CD4-positive, alpha-beta T cell treated with Interleukin-4 for 4 hours (primary cell): ENCODE measurements at places on chromosomes 12 and 14.

DNA sequence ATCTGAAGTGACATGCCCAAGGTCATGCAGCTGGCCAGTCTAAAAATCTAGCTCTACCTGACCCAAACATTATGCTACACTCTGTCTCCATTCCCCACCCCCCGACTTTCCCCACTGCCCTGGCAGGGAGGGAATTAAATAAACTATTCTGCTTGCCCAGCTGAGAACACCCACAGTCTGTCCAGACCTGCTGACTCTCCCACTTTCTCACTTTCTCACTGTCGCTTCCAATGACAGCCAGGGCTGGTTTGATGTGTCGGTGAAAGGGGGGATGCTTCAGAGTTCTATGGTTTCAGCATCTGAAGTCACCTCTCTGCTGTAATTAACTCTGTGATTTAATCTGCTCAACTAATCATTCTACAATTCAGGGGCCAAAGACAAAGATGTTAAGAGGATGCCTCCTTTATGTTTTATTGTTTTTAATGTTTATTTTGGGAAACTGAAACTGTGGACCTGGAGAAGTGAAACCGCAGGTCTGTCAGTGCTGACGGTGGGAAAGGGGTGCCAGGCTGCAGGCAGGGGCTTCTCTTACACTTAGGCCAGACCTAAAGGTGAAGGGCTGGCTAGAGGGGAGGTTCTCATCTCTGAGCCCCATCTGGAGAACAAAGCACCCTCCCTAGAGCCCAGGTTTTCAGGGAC lies 8.1 kb upstream of the MSI1 start:
- no peak for DNase-seq

DNA sequence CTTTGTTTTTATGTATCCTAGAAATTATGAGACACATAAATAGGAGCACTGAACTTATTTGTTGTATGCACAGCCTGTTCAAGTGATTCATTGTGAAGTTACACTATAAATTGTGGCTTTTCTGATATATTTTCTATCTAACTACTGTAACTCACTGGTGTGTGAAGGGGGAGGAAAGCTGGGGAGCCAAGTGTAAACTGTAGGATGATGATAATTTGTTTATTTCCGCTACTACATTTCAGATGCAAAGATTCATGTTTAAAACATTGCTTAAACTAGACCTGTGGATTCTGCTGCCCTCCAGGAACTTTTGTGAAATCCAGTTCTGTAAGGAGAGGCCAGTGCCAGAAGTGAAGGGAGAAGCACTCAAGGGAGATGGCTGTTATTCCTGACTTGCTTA lies 3.3 kb downstream of the TMTC2 start:
- no peak for DNase-seq

DNA sequence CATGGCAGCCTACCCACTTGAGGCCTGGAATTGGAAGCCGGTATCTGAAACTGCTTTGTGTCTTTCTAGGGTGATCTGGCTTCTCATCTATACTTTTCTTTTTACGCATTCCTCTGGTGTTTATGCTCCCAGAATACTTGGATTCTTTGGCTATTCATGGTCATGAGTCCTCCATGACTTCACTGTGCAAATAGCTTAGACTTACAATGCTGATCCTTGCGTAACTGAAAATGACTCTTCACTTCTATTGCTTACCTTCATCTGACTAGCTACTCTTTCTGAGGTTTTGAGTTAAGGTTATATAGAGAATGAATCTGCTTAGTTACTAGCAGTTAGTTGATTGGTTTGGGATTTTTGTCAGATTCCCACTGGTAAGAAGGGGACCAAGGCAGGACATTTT lies 121.7 kb upstream of the NOVA1 start:
- DNase-seq: no peak

DNA sequence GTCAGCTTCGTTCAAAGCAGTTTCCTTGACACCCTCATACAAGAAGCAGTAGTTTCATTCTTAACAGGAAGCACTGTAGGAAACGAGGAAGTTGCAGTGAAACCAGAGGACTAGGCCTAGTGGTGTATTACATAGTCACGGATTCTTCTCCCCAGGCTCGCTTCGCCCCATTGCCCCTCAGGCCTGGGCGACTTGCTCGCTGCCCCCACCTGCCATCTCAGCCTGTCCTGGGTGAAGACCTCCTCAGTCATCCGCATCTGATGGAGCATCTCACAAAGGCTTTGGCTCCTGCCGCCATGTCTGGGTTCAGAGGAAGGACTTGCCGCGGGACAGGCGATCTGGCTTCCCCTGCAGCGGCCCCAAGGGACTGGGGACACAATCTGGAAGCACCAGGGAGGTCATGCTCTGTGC lies 93.5 kb downstream of the LMNTD1 start:
- DNase-seq: no peak

GRCh38 chr14:61284001-61284400 lies 2.9 kb upstream of the TMEM30B start:
- no peak for DNase-seq

GRCh38 chr12:71456316-71456715 lies 16.7 kb downstream of the LGR5 start:
- no peak for DNase-seq

DNA sequence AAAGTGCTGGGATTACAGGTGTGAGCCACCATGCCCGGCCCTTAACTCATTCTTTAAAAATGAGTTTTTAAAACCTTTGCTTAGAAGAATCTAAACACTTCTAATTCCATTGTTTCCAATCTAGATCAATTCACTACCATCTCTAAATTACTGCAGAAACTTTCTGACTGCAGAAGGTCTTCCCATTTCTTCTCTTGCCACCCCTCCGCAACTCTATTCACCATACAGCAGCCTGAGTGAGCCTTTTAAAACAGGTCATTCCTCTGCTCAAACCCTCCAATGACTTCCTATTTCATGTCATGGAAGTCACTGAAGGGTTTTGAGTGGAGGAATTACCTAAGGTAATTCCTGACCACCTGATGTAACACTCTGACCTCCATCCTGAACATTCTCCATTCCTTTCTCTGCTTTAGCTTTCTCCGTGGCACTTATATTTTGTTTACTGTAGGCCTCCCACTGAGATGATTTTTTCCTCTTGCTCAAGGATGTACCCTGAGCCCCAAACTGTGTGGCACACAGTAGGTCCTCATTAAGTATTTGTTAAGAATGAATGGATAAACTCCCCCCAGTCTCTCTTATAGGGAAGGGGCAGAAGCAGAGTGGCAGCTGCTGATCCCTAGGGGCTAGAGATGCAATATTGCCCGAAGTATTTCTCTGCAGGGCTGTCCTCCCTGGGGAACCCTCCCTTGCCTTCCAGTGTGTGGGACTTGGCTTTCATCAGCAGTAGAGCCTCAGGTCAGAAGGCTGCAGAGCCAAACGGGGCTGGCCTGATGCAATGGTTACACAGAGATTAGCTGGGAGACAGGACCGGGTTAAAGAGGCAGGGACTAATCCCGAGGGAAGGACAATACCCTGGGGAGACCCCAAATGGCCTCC lies 1.2 kb downstream of the DDIT3 start:
- DNase-seq: no peak

- DNase-seq: peak; percentile 46
These were observed 53.7 kb downstream of the APAF1 start for GRCh38 chr12:98698603-98699463.

DNA sequence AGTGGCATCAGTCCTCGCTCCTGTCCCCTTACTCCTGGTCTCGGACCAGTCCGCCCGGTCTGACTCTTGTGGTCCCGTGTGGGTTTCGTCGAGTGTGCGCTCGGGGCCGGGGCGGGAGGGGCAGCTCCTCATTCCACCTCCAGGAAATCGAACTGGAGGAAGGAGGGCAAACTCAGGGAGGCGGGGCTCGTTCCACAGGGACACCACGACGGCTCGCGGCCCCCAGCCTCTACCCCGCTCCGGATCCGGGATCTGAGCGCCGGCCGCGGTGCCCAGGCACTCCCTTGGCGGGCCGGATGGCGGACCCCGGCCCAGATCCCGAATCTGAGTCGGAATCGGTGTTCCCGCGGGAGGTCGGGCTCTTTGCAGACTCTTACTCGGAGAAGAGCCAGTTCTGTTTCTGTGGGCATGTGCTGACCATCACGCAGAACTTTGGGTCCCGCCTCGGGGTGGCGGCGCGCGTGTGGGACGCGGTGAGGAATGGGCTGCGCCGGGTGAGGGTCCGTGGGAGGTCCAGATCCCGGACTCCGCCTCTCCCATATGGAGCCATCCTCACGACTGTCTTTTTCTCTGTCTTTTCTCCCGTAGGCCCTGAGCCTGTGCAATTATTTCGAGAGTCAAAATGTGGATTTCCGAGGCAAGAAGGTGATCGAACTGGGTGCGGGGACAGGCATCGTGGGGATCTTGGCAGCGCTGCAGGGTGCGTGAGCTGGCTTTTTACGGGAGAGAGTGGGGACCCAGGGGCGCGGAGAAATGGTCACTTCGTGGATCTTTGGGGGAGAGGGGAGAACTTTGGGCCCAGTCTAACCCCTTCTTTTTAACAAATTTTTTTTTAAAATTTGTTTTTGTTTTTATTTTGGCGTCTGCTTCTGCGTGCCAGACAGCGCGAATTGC lies at the start of gene EEF1AKMT3:
TSS of gene EEF1AKMT3 (plus strand) at position 186 of the 894 bp plus-strand sequence. CDS start at position 297, 111 bp downstream.
- DNase-seq: peak; percentile 18

GRCh38 chr14:99892406-99892805 lies 99.2 kb downstream of the EML1 start:
- DNase-seq: no peak

GRCh38 chr12:12023456-12023855 lies 47.3 kb upstream of the BCL2L14 start:
- no peak for DNase-seq

- DNase-seq: no peak
These were observed 154.1 kb downstream of the GALC start for GRCh38 chr14:87838931-87839330.

DNA sequence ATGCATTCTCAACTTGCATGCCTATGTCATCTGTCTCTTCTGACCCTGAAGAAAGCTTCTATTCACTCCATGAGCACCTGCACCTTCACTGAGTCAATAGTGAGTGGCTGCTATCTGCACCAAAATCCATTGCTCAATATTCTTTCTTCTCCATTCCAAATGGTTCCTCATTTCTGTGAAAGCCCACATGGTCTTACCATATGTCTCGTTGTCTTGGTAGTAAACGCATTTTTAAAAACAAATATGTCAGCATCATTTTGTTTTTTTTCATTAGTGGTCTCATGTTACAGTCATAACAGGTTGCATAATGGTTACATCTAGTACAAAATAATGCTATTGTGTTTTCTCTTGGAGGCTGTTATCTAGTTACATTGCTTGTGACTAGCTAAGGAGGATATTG lies 106.9 kb upstream of the CPM start:
- no peak for DNase-seq

DNA sequence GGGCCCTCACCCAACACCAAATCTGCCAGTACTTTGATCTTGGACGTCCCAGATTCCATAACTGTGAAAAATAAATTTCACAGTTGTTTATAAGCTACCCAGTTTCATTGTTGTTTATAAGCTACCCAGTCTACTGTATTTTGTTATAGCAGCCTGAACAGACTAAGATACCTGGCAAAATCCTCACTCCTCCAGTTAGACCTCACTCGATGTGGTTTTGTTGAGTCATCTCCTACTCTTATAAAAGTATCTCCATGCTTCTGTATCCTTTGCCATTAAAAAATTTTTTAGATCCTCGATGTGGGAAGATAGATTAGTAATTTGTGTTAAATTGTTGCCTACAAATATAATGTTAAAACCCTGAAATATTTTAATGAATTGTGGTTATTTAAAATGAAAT lies 16.0 kb downstream of the TXNDC16 start:
- DNase-seq: no peak

DNA sequence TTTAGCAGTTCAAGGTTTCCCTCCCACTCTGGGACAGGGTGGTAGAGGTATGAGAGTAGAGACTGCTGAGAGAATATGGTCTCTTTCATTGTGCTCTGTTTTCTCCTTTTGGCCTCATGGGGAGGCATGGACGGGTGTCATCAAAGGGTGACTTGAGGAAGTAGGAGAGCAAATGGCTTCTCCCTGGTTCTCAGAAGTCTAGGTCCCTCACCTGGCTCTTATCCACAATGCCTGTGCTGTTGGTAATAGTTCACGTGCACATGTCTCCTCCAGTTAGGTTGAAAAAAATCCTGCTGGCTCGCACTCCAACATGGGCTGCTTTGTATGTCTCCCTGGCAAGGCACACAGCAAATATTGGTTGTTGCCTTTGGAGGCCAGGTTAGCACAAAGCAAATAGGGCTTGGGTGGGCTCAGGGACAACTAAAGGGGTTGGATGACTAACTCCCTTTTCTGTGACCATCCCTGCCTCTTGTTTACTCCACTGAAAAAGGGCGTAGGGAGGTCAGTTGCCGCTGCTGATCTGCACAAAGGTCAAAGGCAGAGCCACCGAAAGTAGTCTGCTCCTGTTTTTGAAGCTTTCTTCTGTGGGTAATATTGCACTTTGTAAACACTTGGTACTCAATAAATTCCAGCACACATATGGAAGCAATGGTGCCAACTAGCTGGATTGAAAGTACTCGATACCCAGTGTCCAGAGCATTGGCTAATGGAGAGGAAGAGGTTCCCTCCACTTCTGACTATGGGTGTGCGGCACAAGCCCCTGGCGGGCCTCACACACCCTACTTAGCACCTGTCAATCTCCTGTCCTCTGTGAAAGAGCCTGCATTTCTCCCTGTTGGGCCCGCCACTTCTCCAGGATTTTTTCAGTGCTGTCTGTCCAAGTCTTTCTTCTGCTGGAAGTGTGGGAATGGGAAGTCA lies 121.8 kb downstream of the SLC38A6 start:
- DNase-seq: no peak

DNA sequence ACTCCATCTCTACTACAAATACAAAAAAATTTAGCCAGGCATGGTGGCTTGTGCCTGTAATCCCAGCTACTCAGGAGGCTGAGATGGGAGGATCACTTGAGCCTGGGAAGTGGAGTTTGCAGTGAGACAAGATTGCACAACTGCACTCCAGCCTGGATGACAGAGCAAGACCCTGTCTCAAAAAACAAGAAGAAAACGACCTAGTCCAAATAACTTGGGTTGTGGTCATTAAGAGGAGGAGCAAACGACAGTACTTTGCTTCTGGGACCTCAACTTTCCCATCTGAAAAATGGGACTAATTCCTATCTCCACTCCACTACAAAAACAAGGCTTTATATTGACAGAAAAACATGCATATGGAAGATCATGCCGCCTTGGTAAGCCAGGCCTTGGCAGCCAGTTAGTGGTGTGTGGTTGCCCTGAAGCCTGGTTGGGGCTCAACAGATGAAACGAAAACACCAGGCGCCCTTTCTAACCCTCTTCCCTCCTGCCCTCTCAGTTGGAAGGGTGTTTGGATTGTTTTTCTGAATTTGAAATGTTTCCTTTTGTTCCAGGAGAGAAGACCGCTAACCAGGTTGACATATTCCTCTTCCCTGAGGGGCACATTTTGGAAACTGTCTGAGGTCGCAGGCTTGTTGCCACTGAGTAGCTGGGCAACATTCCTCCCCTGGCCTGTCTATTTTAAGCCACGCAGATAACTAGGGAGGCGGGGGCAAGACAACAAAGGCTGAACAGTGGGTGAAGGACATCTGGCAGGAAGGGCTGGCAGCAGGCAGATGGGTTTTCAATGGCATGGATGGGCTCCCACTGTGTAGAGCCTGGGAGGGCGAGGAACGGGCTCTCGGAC lies 13.7 kb upstream of the VPS37B start:
- no peak for DNase-seq

DNA sequence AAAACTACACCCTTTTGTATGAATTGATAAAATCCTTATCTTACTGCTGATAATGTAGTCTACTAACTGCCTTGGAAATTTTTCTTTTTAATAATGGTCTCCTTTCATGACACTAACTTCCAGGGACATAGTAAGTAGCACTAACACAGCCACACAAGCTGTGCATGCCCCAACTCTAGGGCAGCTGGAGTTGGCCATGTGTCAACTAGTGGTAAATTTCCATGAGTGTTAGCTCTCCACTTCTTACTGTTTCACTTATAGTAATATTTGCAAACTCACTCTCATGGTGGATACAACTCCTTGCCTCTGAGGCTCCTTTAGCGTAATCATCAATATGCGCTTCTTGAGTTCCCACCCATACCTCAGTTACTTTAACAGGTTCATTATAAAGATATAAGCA lies 38.0 kb downstream of the LGR5 start:
- DNase-seq: no peak
